SJCRH30 (cell line): ENCODE measurements at places on chromosomes 6 and 20.

DNA sequence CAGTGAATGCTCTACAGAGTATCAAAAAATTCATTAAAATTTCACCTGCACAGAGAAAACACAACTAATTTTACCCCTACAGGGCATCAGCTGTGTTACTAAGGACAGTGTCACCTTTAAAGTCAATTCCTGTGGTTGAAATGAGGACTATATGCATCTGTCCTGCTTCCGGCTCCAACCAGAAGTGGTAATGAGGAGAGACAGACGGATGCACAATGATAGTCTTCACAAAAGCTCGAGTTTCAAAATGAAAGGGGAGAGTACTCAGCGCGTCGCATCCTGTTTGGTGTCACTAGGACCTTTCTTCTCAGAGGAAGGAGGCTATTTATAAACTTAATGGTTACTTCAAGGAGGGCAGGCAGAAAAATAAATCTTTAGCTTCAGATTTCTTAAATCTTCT is 86.5 kb downstream of the LYRM4 start:
- DNase-seq = peak; percentile 32

GRCh38 chr20:1862663-1863053 is 32.5 kb upstream of the SIRPA start:
- no peak for DNase-seq

- peak; percentile 24 for DNase-seq
These were observed 696.5 kb upstream of the CITED2 start for GRCh38 chr6:140070846-140071473.

DNA sequence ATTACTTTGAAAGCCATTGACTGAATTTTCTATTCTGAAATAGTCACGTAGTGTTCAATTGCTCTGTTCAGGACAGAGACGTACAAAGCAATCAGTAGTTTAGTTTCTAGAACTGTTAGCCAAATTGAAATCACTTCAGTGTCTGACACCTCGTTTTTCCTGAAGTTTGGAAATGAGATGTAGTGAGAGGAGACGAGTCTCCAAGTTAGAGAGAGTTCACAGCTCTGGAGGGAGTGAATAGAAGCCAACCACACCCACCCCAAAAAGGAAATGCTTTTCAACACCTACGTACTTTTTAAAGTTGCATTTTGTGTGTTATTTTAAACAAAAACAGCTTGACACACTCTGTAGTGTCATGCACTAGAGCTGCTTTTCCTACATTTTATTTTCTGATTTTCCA is 296.0 kb downstream of the ADGRG6 start:
- no peak for DNase-seq

- no peak for DNase-seq
These were observed 77.5 kb downstream of the FKBP5 start for GRCh38 chr6:35611240-35611639.

DNA sequence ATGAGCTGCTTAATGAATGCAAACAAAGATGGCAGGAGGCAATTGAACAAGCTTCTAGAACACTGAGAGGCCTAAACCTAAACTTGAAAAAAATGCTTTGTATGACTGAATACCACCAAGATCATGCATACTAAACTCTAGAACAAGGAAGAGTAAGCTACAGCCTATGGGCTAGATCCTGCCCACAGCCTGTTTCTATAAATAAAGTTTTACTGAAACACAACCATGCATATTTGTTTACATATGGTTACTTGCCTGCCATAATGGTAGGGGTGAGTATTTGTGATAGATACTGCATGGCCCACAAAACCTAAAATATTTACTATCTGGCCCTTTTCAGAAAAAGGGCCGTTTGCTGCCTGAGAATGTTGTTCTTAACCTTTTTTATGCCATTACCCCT is 37.0 kb downstream of the ZFP64 start:
- no peak for DNase-seq

- no peak for DNase-seq
These were observed 218.7 kb downstream of the FUT9 start for GRCh38 chr6:96234444-96234843.

GRCh38 chr6:111987295-111987694 is 66.6 kb upstream of the CCN6 start:
- DNase-seq = no peak

- DNase-seq = no peak
These were observed 384.4 kb downstream of the BMP2 start for GRCh38 chr20:7151676-7152470.

DNA sequence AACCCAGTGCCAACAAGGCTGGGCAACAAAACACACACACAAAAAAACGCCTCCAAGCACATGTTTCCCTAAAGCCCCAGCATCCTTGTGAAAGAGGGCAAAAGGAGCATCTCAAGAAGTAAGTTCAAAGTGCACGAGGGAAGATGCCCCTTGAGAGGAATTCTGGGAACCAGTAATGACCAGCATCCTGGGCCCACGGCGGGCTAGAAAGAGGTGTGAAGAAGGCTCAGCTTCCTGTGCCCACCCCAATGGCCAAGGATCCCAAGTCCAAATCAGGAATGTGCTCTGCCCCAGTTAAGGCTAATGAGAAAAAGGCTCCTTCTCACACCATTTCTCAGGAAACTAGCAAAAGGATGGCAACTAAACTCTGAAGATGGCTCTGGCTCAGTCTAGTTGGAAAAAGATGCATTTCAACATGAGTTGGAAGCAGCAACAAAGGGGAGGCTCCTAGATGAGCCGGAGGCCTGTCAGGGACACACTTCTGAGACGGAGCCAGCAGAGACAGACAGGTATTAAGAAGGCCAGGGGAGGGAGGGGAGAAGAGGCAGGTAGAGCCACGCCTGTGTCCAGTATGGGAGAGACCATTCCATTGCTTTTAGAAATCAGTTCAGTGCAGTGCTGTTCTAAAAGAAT is 3.2 kb downstream of the RIMS4 start:
- no peak for DNase-seq

- DNase-seq = no peak
These were observed 545.5 kb downstream of the EPM2A start for GRCh38 chr6:145189836-145190235.

DNA sequence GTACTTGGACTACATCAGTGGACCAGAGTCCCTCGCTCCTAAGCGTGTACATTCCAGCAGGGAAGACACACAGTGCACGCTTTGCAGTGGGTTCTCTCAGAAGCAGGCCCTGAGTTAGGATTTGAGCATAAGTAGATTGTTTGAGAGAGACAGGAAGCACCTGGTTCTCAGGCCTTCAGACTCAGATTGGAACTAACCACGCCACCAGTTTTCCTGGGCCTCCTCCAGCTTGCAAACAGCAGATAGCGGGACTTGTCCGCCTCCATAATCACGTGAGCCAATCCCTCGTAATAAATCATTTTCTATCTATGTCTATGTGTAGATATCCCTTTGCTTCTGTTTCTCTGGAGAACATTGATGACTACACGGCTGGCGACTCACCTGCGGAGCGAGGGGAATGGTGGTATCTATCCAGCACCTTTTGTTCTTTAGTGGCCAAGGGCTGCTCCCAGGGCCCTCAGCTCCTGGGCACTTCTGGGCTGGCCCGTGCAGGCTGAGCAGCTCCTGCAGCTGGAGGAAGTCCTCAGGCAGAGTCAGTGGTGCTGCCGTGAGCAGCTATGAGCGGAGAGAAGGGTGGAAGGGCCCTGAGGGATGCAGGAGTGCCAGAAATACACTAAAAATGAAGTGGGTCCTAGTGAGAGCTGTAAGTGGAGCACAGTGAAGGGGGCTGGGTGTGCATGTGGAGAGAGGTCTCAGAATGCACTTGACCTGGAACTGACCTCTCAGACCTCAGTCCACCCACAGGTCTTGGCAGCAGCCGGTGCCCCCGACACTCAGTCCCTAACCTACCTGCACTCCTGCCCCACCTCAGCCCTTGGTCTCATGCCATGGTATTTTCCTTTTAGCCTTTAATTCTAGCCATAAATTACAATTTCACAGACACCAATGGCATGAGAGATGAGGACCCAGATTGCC is 76.9 kb downstream of the STK35 start:
- no peak for DNase-seq

- no peak for DNase-seq
These were observed 94.4 kb downstream of the CD83 start for GRCh38 chr6:14212020-14212419.

DNA sequence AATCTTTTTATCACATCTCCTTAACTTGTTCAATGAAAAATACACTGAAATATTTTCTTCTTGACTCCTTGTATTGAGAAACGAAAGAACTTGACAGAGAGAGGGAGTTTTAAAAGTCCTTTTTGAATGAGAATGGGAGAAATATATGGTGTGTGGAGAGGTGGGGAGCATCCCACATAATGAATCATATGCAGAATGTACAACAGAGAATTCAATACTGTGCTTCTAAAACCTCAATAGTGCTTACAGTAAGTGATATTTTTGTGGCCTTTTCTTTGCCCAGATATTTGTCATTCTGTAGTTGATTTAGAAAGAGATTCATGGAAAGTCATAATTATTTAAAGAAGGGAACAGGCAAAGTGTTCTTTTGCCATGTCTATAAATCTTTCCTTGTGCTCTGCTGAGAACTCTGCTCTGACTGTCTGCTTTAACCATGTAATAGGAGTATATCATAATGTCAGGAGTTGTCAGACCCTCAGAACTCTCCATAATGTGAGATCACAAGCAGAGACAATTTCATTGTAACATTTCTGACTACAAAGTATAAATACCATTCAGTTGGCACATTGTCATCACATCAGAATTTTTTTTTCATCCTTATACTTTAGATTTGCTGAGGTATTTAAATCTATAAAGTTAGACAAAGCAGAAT is 32.8 kb upstream of the HS3ST5 start:
- DNase-seq = no peak

GRCh38 chr6:117267766-117268534 is 2.6 kb downstream of the VGLL2 start:
- DNase-seq = peak; percentile 17

GRCh38 chr6:104728448-104728847 is 131.3 kb downstream of the HACE1 start:
- no peak for DNase-seq

DNA sequence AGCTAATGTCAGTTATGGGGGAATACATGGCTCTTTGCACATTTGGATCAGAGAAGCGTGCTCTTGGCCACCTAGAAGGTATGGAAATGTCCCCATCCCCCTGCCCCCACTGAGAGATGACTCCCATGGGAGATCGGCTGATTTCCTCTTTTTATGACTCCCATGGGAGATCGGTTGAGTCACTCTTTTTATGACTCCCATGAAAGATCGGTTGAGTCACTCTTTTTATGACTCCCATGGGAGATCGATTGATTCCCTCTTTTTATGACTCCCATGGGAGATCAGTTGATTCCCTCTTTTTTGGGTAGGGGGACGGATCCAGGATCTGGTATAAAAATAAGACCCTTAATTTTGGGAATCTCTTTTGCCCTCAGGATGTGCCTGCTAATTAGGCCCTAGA is 10.3 kb upstream of the TAAR9 start:
- DNase-seq = no peak

DNA sequence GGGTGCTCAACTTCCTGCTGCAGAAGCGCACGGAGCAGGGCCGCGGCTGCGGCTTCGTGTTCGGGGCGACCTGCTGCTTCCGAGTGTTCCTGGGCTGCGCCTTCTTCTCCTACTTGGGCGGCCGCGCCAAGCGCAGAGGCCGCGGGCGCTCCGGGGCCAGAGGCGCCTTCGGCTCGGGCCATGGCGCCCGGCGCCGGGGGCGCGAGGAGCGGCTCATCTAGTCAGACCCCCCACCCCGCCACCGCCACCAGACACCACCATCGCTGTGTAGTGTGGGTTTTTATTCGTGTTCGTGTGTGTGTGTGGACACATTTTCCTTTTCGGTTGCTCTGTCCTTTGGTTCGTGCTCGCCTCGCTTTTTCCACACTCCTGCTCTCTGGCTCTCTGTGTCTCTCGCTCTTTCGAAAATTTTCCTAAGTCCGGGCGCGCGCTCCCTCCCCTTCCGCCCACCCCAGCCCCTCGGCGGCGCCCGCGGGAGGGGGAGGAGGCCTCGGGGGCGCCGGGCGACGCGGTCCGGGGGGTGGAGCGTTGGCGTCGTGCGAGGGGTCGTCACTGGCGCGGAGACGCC is 38.1 kb downstream of the GNAS start:
- peak; percentile 92 for DNase-seq

DNA sequence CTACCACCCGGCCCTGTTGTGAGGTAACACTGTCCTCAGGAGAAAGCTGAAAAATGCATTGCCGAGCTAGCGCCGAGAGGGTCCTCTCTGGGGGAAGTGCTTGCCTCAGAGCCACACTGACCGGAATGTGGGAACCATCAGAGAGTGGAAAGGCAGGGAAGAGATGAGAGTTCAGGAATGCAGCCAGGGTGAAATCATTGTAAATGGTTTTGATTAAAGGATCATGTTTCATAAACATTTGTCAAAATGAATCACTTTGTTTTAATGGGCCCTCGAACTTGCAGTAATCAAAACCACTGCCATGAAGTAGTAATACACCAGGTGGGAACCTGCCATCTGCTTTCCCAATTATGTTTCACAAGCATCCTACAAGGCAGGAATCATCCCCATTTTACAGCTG is 16.9 kb upstream of the IL17F start:
- DNase-seq = no peak
